A375 (cell line): ENCODE measurements at places on chromosomes 2 and 18. TPM values are rescaled to one million over a fixed set of nuclear protein-coding genes. Genes with fewer than 3 reads are reported as not detected.

Gene CCDC141
- under 0.01 TPM in 1 of 2 replicates, not detected in the other for total RNA-seq

Gene CHRND
- total RNA-seq, result not detected in 2 replicates

Gene ABCG8
- total RNA-seq, result not detected in 2 replicates

Gene GCFC2
- 29.1 and 36.1 TPM in 2 replicates for total RNA-seq

Gene EML4
- total RNA-seq, result 21.3 and 24.2 TPM in 2 replicates

Gene KCNIP3
- total RNA-seq, result 1.5 and 2.7 TPM in 2 replicates

Gene TCF23
- not detected in 2 replicates for total RNA-seq

Gene CNNM4
- total RNA-seq, result 5.5 and 6.2 TPM in 2 replicates

Gene CRYGD
- total RNA-seq, result not detected in 2 replicates

Gene PSTPIP2
- not detected in 2 replicates for total RNA-seq

Gene CRYGA
- total RNA-seq, result not detected in 2 replicates

Gene ZBTB7C
- total RNA-seq, result not detected in 2 replicates

Gene ZAP70
- total RNA-seq, result not detected in 2 replicates

Gene MLPH
- 24.7 and 25.0 TPM in 2 replicates for total RNA-seq

Gene CTAGE1
- total RNA-seq, result not detected in 2 replicates

Gene SPC25
- 5.1 and 9.7 TPM in 2 replicates for total RNA-seq

Gene EPB41L3
- total RNA-seq, result 5.2 and 5.7 TPM in 2 replicates
